ENCODE measurements at places on chromosomes 1 and 21. TPM values are rescaled to one million over a fixed set of nuclear protein-coding genes. Genes with fewer than 3 reads are reported as not detected.
A peak's percentile ranks its signal among the peaks of the same experiment; 100 is the strongest.

- H3K27ac ChIP-seq = peak overlapping the region; percentile 55
- DNase-seq = peak; percentile 31
- no peak overlapping the region for H3K4me3 ChIP-seq
- H3K4me1 ChIP-seq = peaks cover 8% of the 10 kb centered on the region
Observed at GRCh38 chr21:35323947-35324346, 274.8 kb upstream of the RUNX1 start.

- H3K27ac ChIP-seq = peak overlapping the region; percentile 7
- no peak for DNase-seq
- no peaks in the 10 kb centered on the region for H3K36me3 ChIP-seq
- no peaks in the 10 kb centered on the region for H3K27me3 ChIP-seq
Observed at GRCh38 chr21:33401630-33401992, 1.6 kb upstream of the IFNGR2 start.

DNA sequence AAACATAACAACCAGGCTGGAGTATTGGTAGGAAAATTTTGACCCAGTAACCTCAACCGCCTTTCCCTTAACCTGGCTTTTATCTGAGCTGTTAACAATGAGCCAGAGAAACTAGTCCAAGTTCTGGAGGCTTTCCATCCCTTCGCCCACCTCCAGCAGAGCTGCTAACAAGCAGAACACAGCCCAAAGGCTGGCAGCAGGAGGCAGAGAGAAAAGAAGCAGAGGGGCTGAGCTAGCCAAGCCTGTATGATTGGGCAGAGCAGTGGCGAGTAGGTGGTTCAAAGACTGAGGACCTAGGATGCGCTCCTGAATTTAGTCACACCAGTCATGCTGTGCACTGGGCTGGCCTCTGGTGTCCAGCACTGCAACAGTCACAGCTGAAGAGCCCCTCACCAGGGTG, 123.0 kb downstream of the TNR start:
- no peak for DNase-seq
- no peak overlapping the region for H3K27ac ChIP-seq
- no peaks in the 10 kb centered on the region for H3K36me3 ChIP-seq
- no peaks in the 10 kb centered on the region for H3K4me1 ChIP-seq
- H3K27me3 ChIP-seq = no peaks in the 10 kb centered on the region
- no peak overlapping the region for H3K4me3 ChIP-seq

DNA sequence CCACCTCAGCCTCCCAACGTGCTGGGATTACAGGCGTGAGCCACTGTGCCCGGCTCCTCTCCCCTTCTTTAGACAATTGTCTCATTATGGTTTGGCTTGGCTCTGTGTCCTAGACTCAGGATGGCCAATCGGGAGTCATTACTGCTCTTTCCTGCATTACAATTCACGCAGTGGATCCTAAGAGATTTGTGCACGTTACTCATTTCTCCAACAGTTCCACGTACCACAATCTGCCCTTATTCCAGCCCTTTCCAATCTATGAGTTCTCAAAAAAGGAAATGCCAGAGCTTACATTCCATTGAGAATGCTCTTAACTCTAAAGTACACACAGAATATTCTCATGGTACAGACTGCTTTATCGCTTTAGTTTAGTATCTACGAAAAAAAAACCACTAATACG, 357.0 kb downstream of the GPATCH2 start:
- no peaks in the 10 kb centered on the region for H3K27me3 ChIP-seq
- H3K4me3 ChIP-seq = no peak overlapping the region
- no peak for DNase-seq
- no peaks in the 10 kb centered on the region for H3K4me1 ChIP-seq
- no peak overlapping the region for H3K27ac ChIP-seq

DNA sequence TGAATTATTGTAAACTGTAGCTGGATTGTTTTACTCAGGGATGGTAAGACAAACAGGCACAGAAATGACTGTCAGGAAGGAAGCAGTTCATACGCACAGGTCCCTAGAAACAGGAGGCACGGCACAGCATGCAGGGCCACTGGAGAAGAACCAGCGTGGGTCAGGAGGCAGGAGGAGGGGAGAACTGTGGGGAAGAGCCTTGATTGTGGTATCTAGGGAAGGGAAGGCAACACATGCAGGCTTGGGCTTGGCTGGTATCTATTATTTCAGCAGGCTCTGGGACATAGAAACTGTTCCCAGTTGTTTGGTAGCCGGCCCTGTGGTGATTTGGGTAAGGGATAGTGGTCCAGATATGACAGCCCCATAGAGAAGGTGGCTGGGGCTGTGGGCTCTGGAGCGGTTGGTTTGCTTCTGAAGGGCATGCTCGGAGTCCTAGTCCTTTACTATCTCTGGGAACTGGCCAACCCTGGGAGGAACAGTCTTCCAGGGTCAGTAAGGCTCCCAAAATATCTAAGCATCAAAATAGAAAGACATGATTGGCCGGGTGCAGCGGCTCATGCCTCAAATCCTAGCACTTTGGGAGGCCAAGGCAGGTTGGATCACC, 43.1 kb upstream of the CCSAP start:
- H3K27me3 ChIP-seq = no peaks in the 10 kb centered on the region
- DNase-seq = no peak
- peaks cover 7% of the 10 kb centered on the region for H3K4me1 ChIP-seq
- H3K36me3 ChIP-seq = no peaks in the 10 kb centered on the region

DNA sequence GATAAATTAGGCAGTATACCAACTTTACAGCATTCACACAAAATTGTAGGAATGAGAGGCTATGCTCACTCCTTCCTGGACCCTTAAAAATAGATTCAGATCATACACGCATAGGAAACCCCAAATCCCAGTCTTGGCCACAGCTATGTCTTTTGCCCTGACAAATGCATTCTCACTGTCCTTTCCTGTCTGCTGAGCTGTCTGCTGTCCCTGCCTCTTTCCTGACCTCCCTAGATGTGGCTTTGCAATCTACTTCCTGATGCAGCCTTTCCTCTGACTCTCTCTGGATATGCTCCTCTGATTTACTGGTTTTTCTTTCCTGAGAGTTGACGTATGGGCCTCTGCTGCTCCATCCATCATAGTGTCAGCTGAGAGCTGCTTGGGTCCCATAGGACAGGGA, 59.8 kb upstream of the SLC35F3 start:
- no peak for DNase-seq
- H3K4me1 ChIP-seq = no peaks in the 10 kb centered on the region
- no peaks in the 10 kb centered on the region for H3K27me3 ChIP-seq
- no peak overlapping the region for H3K27ac ChIP-seq

GRCh38 chr1:54121482-54122134, 31.2 kb downstream of the CDCP2 start:
- peaks cover 10% of the 10 kb centered on the region for H3K4me1 ChIP-seq
- H3K27ac ChIP-seq = no peak overlapping the region
- peak overlapping the region; percentile 49 for H3K4me3 ChIP-seq
- H3K36me3 ChIP-seq = no peaks in the 10 kb centered on the region
- H3K27me3 ChIP-seq = no peaks in the 10 kb centered on the region
- peak; percentile 51 for DNase-seq

DNA sequence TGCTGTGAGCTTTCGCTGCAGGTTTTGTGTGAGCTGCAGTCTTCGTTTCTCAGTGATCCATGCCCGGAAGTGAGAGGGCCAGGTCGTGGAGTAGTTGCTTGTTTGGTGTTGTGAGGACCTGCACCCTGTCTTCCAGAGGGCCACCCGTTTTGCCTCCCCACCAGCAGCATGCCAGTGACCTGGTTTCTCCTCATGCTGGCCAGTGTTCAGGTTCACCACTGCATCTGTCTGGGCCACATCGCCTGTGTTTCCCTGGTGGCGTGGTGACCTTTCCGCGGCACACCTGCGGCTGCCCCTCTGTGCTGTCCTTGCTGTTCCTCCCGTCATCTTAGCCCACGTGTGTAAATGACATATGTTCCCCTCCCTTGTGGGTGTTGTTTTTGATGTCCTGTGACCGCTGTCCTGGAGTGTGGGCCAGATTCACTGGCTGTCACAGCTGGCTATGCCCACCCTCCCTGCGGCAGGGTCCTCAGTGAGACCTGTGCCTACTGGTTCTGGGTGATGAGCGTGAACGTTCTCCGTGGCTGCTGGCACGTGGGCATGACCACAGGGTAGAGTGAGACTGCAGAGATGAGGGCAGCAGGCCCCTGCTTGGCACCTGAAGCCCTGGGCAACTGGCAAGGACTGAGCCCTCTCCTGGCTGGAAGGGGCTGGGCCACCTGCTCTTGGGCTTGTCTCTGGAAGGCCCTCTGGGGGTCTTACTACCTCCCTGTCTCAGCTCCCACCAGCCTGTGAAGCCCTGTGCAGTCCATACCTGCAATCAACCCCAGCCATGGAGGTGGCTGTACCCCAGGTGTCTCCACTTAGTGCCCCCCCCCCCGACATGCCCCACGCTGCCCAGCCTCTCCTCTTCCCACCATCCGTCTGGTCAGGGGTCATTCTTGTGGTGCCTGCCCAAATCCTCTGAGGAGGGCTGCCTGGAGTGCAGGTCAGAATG, 7.3 kb downstream of the IBA57 start:
- DNase-seq = no peak
- no peak overlapping the region for H3K27ac ChIP-seq
- no peaks in the 10 kb centered on the region for H3K4me1 ChIP-seq
- H3K4me3 ChIP-seq = no peak overlapping the region

DNA sequence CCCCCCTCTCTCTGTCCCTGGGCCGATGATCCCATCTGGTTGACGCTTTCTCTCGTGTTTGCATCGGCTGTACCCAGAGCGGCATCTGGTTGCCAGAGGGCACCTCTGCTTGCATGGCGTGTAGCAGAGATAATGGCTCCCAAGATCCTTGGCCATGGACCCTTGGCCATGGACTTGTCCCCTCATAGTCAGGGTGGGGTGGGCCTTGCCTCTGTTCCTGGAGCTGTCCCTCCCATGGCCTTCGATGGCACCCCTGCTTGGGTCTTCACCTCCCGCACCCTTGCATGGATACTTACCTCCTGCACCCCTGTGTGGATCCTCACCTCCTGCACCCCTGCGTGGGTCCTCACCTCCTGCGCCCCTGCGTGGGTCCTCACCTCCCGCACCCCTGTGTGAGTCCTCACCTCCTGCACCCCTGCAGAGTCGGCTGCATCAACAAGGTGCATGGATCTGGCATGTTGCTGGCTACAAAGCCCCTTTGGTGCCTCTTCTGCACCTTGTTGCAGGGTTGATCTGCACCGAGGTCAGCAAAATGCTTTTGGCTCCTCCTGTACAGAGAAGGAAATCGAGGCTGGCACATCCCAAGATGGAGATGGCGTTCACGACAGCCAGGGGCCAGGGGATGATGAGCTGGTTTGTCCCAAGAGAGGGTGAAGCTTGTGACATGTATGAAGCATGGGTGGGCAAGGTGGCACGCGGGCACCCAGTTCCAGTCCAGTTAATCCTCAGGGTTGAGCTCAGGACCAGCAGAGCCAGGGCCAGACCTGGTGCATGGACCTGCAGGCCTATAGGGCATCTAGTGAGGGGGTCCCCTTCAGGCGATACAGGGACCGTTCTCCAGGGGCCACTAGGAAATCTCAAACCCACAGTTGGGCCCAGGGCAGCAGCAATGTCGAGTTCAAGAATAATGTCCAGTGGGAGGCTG, 46.1 kb upstream of the C1orf174 start:
- H3K36me3 ChIP-seq = no peaks in the 10 kb centered on the region
- H3K4me3 ChIP-seq = no peak overlapping the region
- H3K4me1 ChIP-seq = no peaks in the 10 kb centered on the region
- peaks cover 25% of the 10 kb centered on the region for H3K27me3 ChIP-seq
- H3K27ac ChIP-seq = no peak overlapping the region
- DNase-seq = no peak

DNA sequence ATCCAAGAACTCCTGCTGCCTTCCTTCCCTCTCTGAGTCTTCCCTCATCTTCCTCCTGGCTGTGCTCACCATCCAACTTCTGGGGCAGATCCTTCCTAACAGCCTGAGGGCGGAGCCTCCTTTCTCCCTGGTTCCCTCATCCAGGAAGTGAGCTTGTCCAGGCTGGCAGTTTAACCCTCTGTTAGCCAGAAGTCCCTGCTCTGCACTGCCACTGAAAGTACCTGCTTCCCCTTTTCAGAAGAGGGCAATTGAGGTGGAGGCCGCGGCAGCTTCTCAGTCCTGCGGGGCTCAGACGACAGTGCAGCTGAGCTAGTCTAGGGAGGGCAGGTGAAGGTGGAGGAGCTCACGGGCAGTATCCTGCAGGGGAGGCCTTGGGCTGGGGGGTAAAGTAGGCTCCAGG, 149.1 kb downstream of the FCRL5 start:
- H3K4me3 ChIP-seq = no peak overlapping the region
- H3K27ac ChIP-seq = no peak overlapping the region
- H3K36me3 ChIP-seq = no peaks in the 10 kb centered on the region
- no peaks in the 10 kb centered on the region for H3K4me1 ChIP-seq
- no peak for DNase-seq

- no peak overlapping the region for H3K4me3 ChIP-seq
- H3K27ac ChIP-seq = no peak overlapping the region
- no peaks in the 10 kb centered on the region for H3K36me3 ChIP-seq
- H3K4me1 ChIP-seq = no peaks in the 10 kb centered on the region
- DNase-seq = no peak
Observed at GRCh38 chr1:87524021-87524754, 195.5 kb downstream of the LMO4 start.

GRCh38 chr1:41230656-41231055, 11.4 kb downstream of the SCMH1 start:
- no peaks in the 10 kb centered on the region for H3K27me3 ChIP-seq
- no peak for DNase-seq
- H3K4me3 ChIP-seq = no peak overlapping the region

GRCh38 chr1:161506336-161507223, 1.3 kb downstream of the FCGR2A start:
- H3K27me3 ChIP-seq = no peaks in the 10 kb centered on the region
- H3K27ac ChIP-seq = no peak overlapping the region
- peak; percentile 8 for DNase-seq
- no peaks in the 10 kb centered on the region for H3K4me1 ChIP-seq
- no peaks in the 10 kb centered on the region for H3K36me3 ChIP-seq

- no peaks in the 10 kb centered on the region for H3K27me3 ChIP-seq
- no peak overlapping the region for H3K4me3 ChIP-seq
- DNase-seq = no peak
- no peaks in the 10 kb centered on the region for H3K4me1 ChIP-seq
Observed at GRCh38 chr1:94719926-94720793, 100.0 kb upstream of the SLC44A3 start.

DNA sequence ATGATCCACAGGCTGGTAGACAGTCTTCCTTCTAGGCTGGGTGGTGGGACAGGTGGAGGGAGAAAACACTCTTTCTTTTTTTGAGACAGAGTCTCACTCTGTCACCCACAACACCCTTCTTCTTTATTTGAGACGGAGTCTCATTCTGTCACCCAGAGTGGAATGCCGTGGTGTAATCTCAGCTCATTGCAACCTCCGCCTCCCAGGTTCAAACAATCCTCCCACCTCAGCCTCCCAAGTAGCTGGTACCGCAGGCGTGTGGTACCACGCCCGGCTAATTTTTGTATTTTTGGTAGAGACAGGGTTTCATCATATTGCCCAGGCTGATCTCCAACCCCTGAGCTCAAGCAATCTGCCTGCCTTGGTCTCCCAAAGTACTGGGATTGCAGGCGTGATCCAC, 2.9 kb downstream of the GPR37L1 start:
- DNase-seq = no peak
- H3K36me3 ChIP-seq = no peaks in the 10 kb centered on the region
- no peaks in the 10 kb centered on the region for H3K4me1 ChIP-seq
- no peaks in the 10 kb centered on the region for H3K27me3 ChIP-seq
- H3K4me3 ChIP-seq = no peak overlapping the region

The TNFRSF25 gene
- 1.6 TPM for total RNA-seq

The SERINC2 gene
- 53.4 TPM for total RNA-seq

Measured in gastrocnemius medialis (tissue), 4 donors.